ENCODE measurements at places on chromosomes 16 and 17.
A peak's percentile ranks its signal among the peaks of the same experiment; 100 is the strongest.

- H3K27ac ChIP-seq = peak overlapping the region; percentile 30
- H3K27me3 ChIP-seq = no peaks in the 10 kb centered on the region
- peaks cover 5% of the 10 kb centered on the region for H3K4me1 ChIP-seq
Measured at GRCh38 chr17:1365445-1366039, 34.5 kb downstream of the YWHAE start.

DNA sequence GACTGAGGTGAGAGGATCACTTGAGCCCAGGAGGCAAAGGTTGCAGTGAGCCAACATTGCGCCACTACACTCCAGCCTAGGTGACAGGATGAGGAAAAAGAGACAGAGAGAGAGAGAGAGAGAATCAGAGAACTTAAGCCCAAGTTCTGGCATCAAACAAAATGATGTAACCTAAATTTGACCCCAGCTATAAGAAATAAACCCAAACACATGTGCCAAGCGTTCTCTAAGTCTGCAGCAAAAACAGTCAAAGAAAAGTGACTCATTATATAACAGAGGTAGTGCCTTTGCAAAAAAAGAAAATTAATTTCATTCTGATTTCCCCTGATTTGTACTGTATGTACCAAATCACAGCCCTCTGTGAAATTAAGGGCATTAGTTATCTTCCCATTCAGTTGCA, 89.5 kb downstream of the CDH11 start:
- H3K4me1 ChIP-seq = peaks cover 29% of the 10 kb centered on the region
- H3K36me3 ChIP-seq = no peaks in the 10 kb centered on the region
- no peak overlapping the region for H3K4me3 ChIP-seq

GRCh38 chr17:75695830-75696271, 25.4 kb upstream of the ITGB4 start:
- H3K4me1 ChIP-seq = peaks cover 40% of the 10 kb centered on the region
- no peak for DNase-seq
- no peaks in the 10 kb centered on the region for H3K27me3 ChIP-seq
- H3K36me3 ChIP-seq = peaks cover 18% of the 10 kb centered on the region
- no peak overlapping the region for H3K4me3 ChIP-seq

GRCh38 chr17:40678902-40679522, 14.0 kb upstream of the KRT222 start:
- no peak overlapping the region for H3K4me3 ChIP-seq
- peaks cover 6% of the 10 kb centered on the region for H3K4me1 ChIP-seq
- peaks cover 55% of the 10 kb centered on the region for H3K27me3 ChIP-seq

Measured in mesothelial cell of epicardium (in vitro differentiated cells).